Suprapubic skin (tissue), 4 donors: ENCODE measurements at places on chromosomes 5 and 9.

DNA sequence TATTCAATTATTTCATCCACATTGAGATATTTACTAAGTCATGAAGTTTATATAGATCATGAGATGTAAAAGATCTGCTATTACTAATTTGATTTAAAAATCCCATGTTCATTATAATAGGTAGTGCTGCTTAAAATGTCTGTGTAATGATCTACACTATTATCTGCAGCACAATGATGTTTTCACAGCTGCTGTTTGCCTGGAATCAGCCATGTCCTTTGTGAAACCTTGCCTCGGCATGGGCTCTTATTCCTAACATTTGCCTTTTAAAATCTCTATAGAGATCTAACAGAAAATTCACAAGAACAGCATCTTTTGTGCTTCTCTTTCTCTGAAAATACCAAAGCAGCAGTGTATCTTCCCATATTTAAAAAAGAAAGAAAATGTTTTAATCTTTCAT is 444.6 kb downstream of the PTPRD start:
- no peak for DNase-seq

- no peak for DNase-seq
Measured at GRCh38 chr5:115472271-115473025, 72.1 kb downstream of the FEM1C start.

DNA sequence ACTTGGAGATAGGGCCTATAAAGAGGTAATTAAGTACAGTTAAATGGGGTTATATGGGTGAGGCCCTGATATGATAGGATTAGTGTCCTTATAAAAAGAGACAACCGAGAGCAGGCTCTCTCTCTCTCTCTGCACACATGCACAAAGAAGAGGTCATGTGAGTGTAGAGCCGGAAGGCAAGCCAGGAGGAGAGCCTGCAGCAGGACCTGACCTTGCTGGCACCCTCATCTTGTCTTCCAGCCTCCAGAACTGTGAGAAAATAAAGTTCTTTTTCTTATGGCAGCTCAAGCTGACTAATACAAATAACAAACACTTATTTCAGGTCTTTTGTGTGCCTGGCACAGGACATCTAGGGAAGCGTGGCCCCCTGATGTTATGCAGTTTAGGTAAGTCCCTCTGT is 62.1 kb downstream of the ARHGAP26 start:
- DNase-seq, result no peak

- DNase-seq, result no peak
Measured at GRCh38 chr5:7391814-7392692, 3.9 kb upstream of the ADCY2 start.

GRCh38 chr5:143896966-143897365 is 85.0 kb downstream of the HMHB1 start:
- no peak for DNase-seq

- DNase-seq, result peak; percentile 86
Measured at GRCh38 chr5:159331093-159331973, 1.0 kb upstream of the IL12B start.

GRCh38 chr9:137664676-137665075 is 45.9 kb downstream of the EHMT1 start:
- DNase-seq, result no peak

DNA sequence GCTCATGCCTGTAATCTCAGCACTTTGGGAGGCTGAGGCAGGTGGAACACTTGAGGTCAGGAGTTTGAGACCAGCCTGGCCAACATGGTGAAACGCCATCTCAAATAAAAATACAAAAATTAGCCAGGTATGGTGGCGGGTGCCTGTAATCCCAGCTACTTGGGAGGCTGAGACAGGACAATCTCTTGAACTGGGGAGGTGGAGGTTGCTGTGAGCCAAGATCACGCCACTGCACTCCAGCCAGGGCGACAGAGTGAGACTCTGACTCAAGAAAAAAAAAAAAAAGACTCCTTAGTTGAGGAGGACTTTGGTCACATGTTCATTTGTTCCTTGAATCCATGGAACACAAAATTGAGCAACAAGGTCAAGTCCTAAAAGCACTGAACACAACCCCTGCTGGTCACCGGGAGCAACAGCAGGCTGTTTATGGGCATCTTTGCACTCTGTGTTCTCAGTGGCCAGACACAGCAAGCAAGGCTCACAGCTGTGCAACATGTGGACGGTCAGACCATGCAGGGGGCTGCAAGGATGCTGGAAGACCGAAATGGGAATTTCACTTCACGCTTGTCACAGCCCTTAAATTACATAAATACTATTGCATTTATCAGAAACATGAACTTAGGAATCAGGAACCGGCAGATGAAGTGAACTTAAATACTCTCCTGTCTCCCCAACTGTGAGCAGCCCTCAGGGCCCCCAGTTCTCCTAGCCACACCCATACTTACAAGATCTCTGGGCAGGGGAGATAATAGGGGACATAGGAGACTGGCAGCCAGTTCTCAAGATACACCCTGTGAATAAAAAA is 2.8 kb downstream of the GBGT1 start:
- DNase-seq, result peak; percentile 84

DNA sequence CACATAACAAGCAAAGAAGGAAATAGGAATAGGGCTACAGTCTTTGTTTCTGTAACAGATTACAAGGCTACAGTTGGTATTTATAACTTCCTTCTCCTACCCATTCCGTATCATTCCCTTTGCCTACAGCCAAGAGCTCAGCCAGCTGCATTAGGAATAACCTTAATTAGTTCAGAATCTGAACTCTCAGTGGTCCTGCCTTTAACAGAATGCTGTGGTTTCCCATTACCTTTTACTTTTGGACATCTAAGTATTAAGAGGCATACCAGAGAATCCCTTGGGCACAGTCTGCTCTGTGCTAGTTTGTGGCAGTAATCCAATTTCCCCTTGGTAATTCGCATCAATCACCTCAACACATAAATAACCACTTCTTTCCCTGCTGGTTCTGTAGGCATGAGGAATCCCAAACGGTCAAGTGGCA is 44.2 kb downstream of the PKD2L2 start:
- DNase-seq, result no peak

- DNase-seq, result peak; percentile 16
Measured at GRCh38 chr5:179923436-179923835, 15.7 kb upstream of the TBC1D9B start.

GRCh38 chr5:176781054-176781375 is 29.3 kb upstream of the UNC5A start:
- peak; percentile 44 for DNase-seq

DNA sequence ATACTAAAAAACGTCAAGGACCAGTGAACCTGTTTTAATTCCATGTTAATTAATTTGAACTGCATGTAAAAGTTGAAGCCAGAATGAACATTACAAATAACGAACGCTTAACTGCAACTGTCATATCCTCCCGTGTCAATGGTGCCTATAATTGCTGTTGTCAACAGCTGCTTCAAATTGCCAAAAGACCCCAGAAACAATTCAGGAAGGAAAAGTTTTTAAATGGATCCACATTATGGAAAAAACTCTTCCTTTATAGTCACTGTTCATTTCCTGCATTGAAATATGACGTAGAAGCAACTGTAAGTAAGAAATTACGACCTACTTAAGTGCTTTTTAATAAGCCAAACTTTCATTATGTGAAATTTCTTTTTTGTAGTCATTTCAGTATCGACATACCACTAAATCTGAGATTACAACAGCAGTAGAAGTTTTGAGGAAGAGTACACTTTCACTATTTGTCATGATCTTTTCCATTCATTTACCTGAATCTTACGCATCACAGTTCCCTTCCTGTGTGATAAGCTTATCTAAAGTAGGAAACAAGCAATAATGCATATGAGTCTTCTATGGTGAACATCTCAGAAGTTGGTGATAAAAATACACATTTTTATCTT is 37.8 kb downstream of the MEF2C start:
- DNase-seq, result no peak

- no peak for DNase-seq
Measured at GRCh38 chr5:112533362-112533761, 114.3 kb upstream of the EPB41L4A start.

GRCh38 chr5:154196955-154197652 is 6.6 kb downstream of the GALNT10 start:
- DNase-seq, result no peak

- no peak for DNase-seq
Measured at GRCh38 chr5:115894342-115894741, 52.6 kb downstream of the AP3S1 start.

DNA sequence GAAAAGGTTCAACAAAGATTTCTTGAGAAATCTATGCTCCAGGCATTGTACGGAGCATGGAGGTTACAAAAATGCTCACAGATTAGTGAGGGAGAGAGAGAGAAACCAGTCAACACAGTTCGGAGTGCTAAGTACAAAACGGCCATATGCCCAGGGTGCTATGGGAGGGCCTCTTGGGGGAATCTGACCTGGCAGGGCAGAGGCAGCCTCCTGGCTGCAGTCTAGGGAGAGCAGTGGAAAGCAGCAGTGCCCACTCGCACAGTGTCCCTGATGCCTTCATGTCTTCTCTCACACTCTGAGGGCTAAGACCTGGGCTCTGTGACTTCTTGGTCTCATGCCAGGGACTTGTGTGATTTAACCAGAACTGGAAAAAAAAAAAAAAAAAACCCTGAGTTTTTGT is 29.8 kb upstream of the SMC5 start:
- DNase-seq, result no peak

GRCh38 chr9:14627513-14627912 is 65.7 kb downstream of the ZDHHC21 start:
- DNase-seq, result no peak

- DNase-seq, result no peak
Measured at GRCh38 chr9:35060548-35061207, 11.7 kb downstream of the VCP start.

DNA sequence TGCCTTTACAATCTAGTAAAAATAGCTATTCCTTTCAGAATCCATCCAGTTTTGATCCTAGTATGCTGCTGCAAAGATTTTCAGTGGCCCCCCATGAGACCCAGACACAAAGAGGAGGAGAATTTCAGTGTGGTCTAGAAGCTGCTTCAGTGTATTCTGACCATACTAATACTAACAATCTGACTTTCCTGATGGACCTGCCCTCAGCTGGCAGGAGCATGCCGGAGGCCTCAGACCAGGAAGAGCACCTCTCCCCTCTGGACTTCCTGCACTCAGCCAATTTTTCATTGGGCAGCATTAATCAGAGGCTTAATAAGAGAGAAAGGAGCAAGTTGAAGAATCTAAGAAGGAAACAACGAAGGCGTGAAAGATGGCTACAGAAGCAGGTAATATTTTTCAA is 48.5 kb downstream of the RNF180 start:
- DNase-seq, result no peak

DNA sequence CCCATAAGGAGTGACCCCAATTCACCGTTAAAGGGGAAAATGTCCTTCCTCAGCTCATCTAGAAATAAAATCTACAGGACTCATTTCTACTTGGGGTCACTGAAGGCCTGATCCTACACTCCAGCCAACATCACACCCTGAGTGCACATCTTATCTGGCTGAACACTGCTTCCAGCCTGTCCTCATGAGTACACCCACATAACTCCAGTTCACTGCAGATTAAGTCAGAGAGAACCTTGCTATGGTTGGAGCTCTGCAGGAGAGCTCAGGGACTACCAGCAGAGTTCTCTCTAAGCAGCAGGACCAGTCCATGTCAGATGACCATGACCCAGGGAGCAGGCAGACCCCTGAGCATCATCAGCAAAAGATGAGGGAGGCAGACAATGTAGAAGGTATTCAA is 126.9 kb upstream of the MAP3K1 start:
- DNase-seq, result no peak

DNA sequence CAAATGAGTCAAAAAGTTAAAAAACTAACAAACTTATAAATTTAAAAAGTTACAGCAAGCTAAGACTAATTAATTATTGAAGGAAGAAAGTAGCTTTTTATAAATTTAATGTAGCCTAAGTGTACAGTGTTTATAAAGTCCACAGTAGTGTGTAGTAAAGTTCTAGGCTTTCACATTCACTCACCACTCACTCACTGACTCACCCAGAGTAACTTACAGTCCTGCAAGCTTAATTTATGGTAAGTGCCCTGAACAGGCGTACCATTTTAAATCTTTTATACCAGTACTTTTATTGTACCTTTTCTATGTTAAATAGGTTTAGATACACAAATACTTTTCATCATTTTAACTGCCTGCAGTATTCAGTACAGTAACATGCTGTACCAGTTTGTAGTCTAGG is 80.0 kb upstream of the C9orf72 start:
- no peak for DNase-seq

- peak; percentile 67 for DNase-seq
Measured at GRCh38 chr5:39760385-39761198, 335.8 kb upstream of the DAB2 start.

GRCh38 chr9:33161011-33161588 is 6.0 kb downstream of the B4GALT1 start:
- peak; percentile 82 for DNase-seq
